ENCODE measurements at places on chromosomes 2 and 18.

GRCh38 chr18:31675404-31675803, 9.0 kb downstream of the B4GALT6 start:
- no peak for DNase-seq

GRCh38 chr2:1621501-1621900, 122.8 kb downstream of the PXDN start:
- no peak for DNase-seq

DNA sequence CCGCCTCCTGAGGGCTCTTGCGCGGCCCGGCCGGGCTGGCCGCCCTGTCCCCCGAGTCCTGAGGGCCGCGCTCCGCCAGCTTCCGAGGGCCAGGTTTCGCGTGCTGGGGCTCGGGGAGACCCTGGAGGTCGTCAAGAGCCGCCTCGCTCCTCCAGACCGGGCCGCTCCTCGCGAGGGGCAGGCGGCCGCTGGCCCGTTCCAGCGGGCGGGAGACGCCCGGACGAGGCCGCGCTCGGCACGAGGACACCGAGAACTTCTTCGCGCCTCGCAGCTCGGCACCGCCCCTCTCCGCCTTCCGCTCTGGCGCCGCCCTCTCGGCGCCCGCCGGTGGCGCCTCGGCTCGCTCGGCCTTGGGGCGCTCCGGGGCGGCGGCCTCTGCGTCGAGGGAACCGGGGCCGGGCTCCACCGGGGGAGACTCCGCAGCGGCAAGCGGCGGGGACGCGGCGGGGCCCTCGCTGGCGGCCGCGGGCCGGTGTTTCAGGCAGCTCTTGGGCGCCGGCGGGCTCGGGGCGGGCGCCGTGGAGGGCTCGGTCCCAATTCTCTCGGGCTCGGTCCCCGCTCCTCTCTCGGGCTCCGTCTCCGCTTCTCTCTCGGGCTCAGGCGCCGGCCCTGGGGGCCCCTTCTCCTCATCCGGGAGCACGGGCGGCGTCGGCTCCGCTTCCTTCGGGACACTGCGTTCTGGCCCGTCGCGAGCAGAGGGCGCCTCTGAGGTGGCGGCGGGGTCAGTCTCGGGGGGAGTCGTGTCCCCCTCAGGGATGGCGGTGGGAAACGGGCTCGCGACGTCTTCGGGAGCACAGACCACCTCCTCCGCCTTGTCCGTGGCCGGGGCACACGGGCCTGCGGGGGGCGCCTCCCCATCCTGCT, 91.6 kb upstream of the MGAT4A start:
- no peak for DNase-seq

GRCh38 chr2:237642038-237642734, 14.8 kb downstream of the LRRFIP1 start:
- DNase-seq = no peak

- DNase-seq = no peak
These were observed 97.4 kb upstream of the LHCGR start for GRCh38 chr2:48852938-48853337.

- no peak for DNase-seq
These were observed 172.5 kb downstream of the KLHL29 start for GRCh38 chr2:23557455-23557854.

GRCh38 chr18:63962137-63962536, 7.7 kb upstream of the SERPINB8 start:
- no peak for DNase-seq

GRCh38 chr2:224151161-224151560, 112.1 kb upstream of the SERPINE2 start:
- DNase-seq = no peak

- no peak for DNase-seq
These were observed 47.2 kb downstream of the SMAD4 start for GRCh38 chr18:51077217-51077616.

GRCh38 chr2:25980076-25980887, 2.0 kb downstream of the KIF3C start:
- no peak for DNase-seq

- no peak for DNase-seq
These were observed 11.9 kb upstream of the AGFG1 start for GRCh38 chr2:227460070-227460485.

DNA sequence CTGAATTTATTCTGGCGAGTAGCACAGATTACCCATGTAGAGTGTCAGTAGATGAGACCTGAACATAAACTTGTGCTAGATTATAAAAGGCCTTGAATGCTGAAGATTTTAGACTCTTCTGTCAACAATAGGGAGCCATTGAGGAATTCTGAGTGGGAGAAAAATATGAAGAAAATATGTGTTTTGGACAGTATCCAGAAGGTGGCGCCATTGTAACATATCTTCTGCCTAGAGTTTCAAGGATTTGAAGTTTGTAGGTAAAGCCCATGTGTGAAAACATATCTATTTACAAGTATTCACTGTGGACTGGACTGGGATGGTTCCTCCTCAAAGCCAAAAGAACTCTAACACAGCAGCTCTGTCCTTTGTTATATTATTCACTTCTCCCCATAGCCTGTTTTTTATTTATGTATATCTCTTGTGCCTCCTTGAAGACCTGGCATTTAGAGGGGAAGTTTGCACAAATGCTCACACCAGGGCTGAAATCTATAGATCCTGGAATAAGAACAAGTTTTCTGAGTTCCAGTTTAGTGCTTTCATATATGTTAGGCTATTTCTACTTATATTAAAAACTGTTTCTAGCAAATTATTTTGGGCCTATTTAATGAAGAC, 124.9 kb downstream of the RDH14 start:
- no peak for DNase-seq

DNA sequence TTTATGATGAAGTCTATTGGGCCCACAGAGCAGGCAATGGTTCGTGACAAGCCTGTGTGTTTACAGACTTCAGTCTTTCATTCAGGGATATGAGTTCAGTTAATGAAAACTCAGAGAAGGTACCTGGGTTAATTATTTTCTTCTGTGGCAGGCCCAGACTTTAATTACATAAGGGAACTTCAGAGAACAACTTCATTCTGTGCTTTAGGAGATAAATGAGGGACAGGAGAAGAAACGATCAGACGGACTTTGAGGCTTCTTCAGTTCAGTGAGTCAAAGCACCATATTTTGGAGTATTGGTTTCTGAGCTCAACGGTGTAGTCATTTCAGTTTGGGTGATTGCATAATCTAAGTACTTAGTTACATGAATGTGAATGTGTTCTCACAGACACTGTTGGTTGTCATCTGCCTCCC, 203.0 kb upstream of the KCNJ3 start:
- no peak for DNase-seq

DNA sequence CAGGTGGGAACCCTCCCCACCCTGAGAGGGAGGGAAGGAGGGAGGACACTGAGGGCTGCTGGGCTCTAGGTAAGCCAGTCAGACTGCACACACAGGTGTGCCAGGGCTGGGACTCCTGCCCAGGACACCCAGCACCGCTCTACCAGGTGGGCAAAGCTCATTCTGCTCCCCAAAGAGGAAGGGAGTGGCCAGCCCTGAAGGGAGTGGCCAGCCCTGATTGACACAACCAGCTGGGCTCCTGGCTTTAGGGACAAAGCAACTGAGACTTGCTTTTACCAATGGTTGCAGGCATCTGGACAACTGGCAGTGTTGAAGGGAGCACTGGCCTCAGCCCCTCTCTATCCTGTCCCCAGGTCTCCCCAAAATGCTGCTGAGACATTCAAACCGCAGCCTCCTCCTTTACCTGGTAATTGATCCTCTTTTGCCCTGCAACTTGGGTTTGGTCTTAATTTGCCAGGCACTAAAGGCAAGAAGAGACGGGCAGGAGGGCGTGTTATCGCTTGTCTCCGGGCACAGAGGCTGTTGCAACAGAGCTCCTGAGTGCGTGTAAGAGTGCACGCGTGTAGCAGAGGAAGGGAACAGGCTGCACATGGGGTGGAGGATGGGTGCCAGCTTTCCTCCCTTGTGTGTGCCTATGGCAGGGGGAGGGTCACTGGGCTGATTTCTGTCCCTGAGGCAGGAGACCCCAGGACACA, 14.5 kb upstream of the FOSL2 start:
- no peak for DNase-seq

DNA sequence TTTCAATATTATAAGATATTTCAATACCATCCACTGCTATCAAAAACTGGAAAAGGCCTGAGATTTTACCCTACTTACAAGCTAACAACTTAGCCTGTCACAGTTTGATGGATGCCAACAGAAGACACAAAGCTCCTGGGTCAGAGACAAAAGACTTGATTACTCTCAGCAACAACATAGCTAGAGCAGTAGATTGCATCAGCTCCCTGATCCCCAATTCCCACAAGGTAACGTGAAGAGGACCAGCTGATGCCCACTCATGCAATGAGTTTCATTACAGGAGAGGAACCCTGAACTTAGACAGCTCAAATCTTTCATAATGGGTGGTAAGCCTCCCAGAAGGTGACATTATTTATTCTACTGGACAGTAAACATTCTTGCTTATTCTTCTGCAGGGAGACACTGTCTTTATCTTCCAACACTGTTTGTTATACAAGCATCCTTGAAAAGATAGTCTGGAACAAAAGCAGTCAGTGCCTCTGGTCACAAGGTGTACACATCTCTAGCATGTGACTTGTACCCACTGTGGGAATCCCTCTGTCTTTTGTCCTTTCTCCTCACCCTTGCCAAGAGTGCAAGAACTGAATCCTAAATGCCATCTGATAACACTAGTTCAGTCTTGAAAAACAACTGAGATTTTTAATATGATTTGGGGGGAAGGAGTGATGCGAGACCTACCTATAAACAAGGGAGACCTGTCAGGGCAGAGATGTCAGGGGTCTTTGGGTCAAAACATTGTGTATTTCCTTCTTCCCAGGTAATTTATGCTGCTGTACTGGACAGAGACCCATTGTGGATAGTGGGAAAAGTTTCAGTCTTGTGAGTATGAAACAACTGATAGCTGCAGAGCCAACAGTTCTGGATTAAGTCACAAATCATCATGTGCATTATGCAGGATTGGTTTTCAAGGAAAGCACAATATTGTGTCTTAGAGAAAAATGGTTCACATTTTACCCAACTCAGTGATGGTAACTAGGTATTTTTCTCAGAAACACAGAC, 102.4 kb downstream of the AOX1 start:
- no peak for DNase-seq

DNA sequence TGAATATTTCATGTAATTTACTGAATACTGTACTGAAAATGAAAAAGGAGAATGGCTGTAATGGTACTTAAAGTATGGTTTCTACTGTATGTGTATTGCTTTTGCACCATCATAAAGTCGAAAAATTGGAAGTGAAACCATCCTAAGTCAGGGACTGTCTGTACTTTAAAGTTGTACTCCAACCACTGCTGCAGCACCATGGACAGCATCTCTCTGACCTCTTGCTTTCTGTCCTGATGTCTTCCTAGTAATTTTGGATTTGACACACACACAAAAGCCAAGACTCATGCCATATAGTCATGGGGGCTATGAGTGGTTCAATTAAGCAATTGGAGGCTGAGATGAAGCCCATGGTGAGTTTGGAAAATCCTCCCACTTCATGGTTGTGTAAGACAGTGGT, 256.3 kb upstream of the PKDCC start:
- no peak for DNase-seq

GRCh38 chr18:70622622-70623419, 334.0 kb downstream of the SOCS6 start:
- DNase-seq = no peak

DNA sequence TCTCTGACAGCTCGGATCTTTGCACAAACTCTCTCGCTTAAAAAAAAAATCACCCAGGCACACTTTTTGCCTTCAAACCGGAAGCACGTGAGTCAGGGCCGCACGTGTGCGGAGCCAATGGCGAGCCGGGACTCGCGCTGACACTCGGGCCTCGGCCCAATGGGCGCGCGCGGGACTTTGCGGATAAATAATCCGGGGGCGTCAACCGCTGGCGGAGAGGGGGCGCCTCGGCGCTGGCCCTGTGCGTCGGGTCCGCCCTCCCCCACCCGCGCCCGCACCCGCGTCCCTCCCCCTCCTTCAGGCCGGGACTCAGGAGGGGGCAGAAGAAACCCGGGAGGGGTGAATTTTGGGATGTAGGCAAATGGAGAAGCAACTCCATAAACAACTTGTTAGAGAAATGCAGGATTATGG, 319 bp upstream of the EN1 start:
- no peak for DNase-seq

DNA sequence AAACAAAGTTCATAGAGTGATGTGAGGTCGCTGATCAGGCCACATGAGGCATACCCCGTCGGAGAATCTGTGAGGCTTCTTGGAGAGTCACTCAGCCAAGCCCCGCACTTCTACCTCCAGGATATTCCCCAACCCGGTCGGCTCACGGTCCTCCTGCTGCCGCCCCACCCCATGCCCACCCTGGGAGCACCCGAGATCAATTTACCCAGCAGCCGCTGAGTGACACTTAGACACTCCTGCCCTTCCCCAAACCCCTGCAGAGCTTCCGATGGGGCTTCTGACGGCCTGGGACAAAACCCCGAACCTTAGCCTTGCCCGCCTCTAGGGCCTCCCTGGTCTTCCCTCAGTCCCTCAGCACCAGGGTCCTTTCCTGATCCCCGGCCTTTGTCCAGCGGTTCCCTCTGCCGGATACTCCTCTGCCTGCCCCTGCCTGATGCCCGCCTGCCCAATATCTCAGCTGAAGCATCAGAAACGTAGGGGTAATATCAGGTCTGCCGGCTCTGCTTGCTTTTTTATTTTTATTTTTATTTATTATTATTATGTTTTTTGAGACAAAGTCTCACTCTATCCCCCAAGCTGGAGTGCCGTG, 18.9 kb upstream of the OTOS start:
- DNase-seq = no peak

DNA sequence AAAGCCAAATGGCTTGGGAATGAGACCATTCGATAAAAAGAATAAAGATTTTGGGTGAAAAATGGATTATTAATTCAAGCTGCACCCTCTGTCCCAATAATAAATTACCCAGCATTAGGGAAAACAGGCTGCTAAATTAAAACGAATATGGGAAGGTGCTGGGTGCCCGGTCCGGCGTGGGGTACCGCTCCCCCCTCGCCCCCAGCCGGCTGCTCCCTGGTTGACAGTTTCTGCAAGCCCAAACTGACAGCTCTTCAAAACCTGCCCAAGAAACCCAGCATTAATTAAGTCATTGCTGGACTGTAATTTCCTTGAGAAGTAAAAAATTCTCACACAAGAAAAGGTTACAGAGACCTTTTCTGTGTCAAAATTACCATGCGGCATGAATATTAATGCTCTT, 98.6 kb downstream of the PTGR3 start:
- no peak for DNase-seq

- DNase-seq = no peak
These were observed 2.8 kb upstream of the LBX2 start for GRCh38 chr2:74502147-74502719.

DNA sequence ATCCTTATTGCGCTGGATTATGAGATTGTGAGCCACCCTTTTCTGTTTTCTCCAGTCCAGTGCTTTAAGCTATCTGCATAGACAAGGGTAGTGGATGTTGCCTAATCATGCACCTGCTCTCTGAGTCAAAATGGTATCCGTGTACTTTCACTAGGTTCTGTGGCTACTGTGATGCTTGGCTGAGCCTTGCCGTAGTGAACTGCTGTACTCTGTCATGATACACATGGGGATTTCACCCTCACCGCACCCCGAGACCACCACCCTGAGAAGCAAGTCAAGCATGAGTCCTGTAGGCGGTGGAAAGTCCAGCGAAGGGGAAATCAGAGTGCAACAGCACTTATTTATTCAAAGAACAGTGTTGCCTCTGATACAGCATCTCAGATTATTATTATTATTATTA, 55.0 kb downstream of the ARHGAP25 start:
- DNase-seq = no peak

GRCh38 chr2:214904634-214905033, 95.2 kb upstream of the BARD1 start:
- DNase-seq = no peak

Measured in substantia nigra (tissue), 51 donors.